ENCODE measurements at places on chromosomes 5 and 9. TPM values are rescaled to one million over a fixed set of nuclear protein-coding genes. Genes with fewer than 3 reads are reported as not detected.

The CNTNAP3 gene
- 3.4 TPM for polyA plus RNA-seq

The ACOT12 gene
- polyA plus RNA-seq = 0.72 TPM

The SPACA9 gene
- polyA plus RNA-seq = 2.5 TPM

The STK32A gene
- 3.3 TPM for polyA plus RNA-seq

The PAEP gene
- 0.09 TPM for polyA plus RNA-seq

The TMEM8B gene
- 33.8 TPM for polyA plus RNA-seq

The LOX gene
- polyA plus RNA-seq = 10.9 TPM

The HSD17B4 gene
- 135 TPM for polyA plus RNA-seq

The PLEKHG4B gene
- 2.0 TPM for polyA plus RNA-seq

The CARD9 gene
- 2.4 TPM for polyA plus RNA-seq
